ENCODE measurements at places on chromosomes 7 and 10. TPM values are rescaled to one million over a fixed set of nuclear protein-coding genes. Genes with fewer than 3 reads are reported as not detected.

The PPP1R3C gene
- total RNA-seq, result 16.0 TPM

The TMEM270 gene
- total RNA-seq, result not detected

The SPDYE3 gene
- total RNA-seq, result not detected

The NODAL gene
- not detected for total RNA-seq

The TMEM196 gene
- total RNA-seq, result not detected

The FIS1 gene
- 96.4 TPM for total RNA-seq

The PDE1C gene
- total RNA-seq, result 50.1 TPM

The BICC1 gene
- 15.2 TPM for total RNA-seq

The SPRN gene
- total RNA-seq, result not detected

The PAPOLB gene
- total RNA-seq, result 0.94 TPM

The GRM8 gene
- not detected for total RNA-seq

The ACTL6B gene
- total RNA-seq, result not detected

The AKR1D1 gene
- total RNA-seq, result not detected

The GPR26 gene
- total RNA-seq, result not detected

The TUBB8 gene
- total RNA-seq, result not detected

The NPTX2 gene
- total RNA-seq, result 2.1 TPM

The UMAD1 gene
- total RNA-seq, result 15.9 TPM

The SYT15 gene
- total RNA-seq, result not detected

The MYO1G gene
- total RNA-seq, result not detected

The CYP3A4 gene
- total RNA-seq, result not detected

The SSC4D gene
- total RNA-seq, result not detected

The MYL10 gene
- not detected for total RNA-seq

The IL6 gene
- 5.2 TPM for total RNA-seq

The RNLS gene
- total RNA-seq, result 29.3 TPM

The EPHB4 gene
- 72.5 TPM for total RNA-seq

The VWA2 gene
- not detected for total RNA-seq

The ACTR3C gene
- total RNA-seq, result not detected

The CCDC136 gene
- total RNA-seq, result 0.53 TPM

The GPR146 gene
- not detected for total RNA-seq

The CFTR gene
- total RNA-seq, result not detected

The GIMAP5 gene
- not detected for total RNA-seq

The TEX47 gene
- total RNA-seq, result not detected

The CTAGE15 gene
- total RNA-seq, result not detected

The ZCWPW1 gene
- total RNA-seq, result 5.1 TPM

The BAMBI gene
- total RNA-seq, result 38.3 TPM

The MMD2 gene
- not detected for total RNA-seq
